ENCODE measurements at places on chromosomes 5 and 9.

GRCh38 chr5:8840237-8840636 is 705.6 kb downstream of the SEMA5A start:
- no peak for DNase-seq

- no peak for DNase-seq
These were observed 7.1 kb downstream of the UBAP1 start for GRCh38 chr9:34185778-34186551.

- DNase-seq: no peak
These were observed 624.1 kb downstream of the ISL1 start for GRCh38 chr5:52007230-52007858.

- DNase-seq: no peak
These were observed 135.4 kb upstream of the PRSS3 start for GRCh38 chr9:33659921-33660320.

- no peak for DNase-seq
These were observed 8.4 kb downstream of the PCYOX1L start for GRCh38 chr5:149366169-149366729.

DNA sequence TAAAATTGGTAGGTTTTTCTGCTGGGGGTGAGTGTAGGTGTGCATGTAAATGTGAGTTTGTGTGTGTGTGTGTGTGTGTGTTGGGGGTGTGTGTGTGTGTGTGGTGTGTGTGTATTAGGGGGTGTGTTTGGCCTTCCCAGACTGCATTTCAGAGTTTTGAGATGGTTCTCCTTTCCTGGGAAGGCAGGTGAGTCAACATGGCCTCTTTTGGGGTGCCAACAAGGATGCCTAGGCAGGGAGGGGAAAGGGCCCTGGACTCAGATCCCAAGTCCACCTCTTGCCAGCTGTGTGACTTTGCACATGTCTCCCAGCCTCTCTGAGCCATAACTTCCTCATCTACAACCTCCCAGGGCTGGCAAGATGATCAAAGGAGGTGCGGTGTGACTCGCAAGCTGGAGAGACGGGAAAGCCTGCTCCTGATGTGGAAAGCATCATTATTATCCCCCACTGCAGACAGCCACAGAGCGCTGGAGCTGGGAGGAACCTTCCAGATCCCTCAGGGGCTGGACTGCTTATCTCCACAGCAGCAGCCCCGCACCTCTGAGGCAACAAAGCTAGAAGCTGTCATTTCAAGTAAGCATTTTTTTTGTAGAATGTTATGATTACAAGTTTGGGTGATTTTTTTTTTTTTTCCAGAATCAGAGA is 63.5 kb upstream of the TBC1D2 start:
- no peak for DNase-seq

GRCh38 chr5:8081179-8081578 is 212.2 kb downstream of the MTRR start:
- no peak for DNase-seq

DNA sequence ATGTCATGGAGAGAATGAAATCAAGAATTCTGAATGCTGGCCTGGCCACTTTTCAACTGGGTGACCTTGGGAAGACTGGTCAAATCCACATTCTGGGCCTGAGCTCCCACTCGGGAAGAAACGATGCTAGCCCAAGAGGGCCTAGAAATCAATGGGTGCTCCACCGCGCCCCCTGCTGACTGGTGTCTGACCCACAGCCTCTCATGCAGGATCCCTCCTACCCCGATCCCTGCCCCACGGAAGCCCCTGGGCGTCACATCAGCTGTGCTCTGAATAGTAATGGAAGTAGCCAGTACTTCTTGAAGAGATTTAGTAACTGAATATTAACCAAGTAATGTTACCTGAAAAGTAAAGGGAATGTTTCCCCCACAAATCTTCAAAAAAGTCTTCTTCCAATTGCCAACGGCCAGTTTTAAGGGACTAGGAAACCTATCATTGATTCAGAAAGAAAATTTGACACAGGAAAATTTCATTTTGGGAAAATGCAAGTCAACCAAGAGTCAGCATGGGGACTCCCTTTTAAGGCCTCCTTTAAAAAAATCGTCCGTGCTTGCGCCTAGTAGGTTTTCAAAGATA is 43.9 kb downstream of the CRB2 start:
- DNase-seq: no peak

DNA sequence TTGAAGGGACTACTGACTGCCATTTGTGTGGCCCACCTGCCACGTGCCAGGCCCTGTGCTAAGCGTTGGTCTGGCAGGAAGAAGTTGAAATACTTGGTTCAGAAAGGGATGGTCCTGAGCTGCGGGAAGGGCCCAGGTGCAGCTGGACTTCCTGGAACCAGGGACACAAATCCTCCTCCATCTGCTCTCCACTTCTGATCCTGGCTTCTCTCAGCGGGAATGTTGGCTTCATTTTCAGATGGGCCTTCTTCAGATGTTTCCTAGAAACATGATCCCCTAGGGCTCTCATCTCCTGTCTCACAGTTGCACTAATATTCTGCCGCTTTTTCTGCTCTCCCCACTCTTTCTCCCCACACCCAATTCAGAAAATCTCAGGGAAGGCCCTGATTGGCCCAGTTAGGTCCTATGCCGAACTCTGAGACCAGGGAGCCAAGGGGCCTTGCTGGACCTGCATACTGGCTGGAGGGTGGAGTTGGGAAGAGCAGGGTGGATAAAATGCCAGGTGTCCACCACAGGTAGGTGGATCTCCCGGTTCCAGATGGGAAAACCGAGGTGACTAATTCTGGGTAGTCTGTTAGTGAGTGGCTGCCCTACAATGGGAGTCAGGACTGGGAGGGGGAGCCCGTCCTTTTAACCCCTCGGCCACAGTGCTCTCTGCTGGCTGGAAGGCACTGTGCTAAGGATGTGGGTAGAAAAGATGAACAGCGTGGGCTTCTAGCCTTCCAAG is 19.4 kb downstream of the PSAT1 start:
- no peak for DNase-seq

GRCh38 chr9:982394-983230 is 6.2 kb downstream of the DMRT3 start:
- DNase-seq: no peak

- no peak for DNase-seq
These were observed 14.2 kb downstream of the SLIT3 start for GRCh38 chr5:169286572-169287300.

DNA sequence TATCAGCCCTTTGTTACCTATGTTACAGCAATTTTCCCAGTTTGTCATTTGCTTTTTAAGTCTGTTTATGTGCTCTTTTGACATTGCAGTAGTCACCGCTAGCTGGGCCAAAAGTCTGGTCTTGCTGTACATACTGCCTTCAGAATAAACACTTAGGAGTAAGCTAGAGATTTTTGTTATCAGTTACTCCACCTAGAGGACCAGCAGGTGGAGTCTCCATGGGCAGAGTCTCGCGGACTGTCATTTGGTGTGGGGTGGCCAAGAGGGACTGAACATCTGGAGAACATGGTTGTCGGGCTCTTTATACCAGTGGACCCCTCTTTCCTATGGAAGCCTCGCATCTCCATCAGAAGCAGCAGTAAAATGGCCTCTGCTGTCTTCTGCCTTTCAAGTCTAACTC is 10.8 kb upstream of the MGAT1 start:
- DNase-seq: no peak

GRCh38 chr5:40441733-40442132 is 238.0 kb upstream of the PTGER4 start:
- peak; percentile 27 for DNase-seq

GRCh38 chr5:71872311-71872864 is 153.3 kb downstream of the CARTPT start:
- DNase-seq: no peak

DNA sequence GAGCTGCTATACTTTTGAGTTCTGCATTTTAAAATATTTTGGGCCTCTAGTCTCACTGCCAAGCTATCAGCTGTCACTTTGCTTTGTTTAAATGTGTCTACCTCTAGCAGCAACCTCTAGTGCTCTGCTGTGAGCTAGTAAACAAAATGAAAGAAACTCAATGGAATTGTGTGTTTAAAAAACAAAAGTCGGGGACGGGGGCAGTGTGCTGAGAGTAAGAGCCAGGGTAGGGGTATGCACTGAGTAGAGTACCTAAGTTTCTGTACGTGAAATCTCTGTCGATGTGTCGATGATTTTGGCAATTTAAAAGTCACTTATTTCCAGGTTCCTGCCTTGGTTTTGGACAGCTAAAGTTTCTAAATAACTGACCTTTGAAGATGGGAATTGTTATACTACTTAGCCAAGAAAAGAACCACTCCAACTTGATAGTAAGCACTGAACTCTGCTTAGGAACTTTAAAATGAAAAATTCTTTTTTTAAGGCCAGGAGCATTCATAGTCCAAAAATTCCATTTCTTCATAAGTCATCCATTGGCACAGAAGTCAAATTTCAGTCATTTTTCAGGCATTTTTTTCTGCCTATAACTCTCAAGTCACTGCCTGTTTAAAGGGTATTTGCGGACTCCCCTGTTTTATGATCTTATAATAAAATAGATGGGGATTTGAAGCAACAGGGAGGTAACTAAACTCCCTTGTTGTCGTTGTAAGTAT is 111.5 kb downstream of the SAXO1 start:
- no peak for DNase-seq

GRCh38 chr9:100595391-100596199 is 17.7 kb downstream of the CAVIN4 start:
- no peak for DNase-seq

- no peak for DNase-seq
These were observed 45.6 kb downstream of the SLC6A7 start for GRCh38 chr5:150235500-150235854.

- DNase-seq: no peak
These were observed 1.8 kb downstream of the MVB12B start for GRCh38 chr9:126328407-126328806.

DNA sequence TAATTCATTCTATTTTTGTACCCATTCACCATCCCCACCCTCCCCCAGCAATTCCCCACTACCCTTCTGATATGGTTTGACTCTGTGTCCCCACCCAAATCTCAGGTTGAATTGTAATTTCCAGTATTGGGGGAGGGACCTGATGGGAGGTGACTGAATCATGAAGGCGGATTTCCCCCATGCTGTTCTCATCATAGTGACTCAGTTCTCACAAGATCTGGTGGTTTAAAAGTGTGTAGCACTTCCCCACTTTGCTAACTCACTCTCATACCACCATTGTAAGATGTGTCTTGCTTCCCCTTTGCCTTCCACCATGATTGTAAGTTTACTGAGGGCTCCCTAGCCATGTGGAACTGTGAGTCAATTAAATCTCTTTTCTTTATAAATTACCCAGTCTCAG is 25.9 kb upstream of the TESK1 start:
- no peak for DNase-seq

DNA sequence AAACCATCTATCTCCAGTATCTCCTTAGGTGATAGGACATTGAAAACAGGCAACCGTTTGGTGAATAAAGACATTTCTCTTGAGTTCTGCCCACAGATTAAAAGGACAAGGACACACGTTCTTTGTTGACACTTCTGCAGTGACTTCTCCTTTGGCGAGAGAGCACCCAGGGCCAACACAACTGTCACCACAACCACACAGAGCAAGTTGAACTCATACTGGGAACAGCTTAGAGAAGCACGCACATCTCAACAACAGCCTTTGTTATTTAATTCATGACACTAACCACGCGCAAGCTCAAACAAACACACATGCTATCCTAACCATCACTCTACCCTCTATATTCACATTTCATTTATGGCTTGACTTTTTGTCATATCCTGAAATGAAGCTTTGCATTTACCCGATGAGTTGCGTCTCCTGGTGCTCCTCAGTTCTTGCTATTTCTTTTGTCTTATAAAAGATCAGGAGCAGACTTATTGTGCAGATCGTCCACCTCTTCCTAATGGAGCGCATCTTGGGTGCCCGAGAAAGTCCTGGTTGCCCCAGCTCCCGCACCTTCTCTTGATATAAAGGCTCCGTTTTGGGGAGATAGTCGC is 543 bp downstream of the ST8SIA4 start:
- no peak for DNase-seq

GRCh38 chr9:108963459-108964143 is 29.4 kb downstream of the ABITRAM start:
- no peak for DNase-seq

- no peak for DNase-seq
These were observed 213.6 kb downstream of the PAX5 start for GRCh38 chr9:36820392-36820861.

- DNase-seq: no peak
These were observed 421.4 kb upstream of the WWC1 start for GRCh38 chr5:167870055-167870454.

GRCh38 chr9:126482361-126483044 is 131.2 kb upstream of the LMX1B start:
- DNase-seq: no peak

DNA sequence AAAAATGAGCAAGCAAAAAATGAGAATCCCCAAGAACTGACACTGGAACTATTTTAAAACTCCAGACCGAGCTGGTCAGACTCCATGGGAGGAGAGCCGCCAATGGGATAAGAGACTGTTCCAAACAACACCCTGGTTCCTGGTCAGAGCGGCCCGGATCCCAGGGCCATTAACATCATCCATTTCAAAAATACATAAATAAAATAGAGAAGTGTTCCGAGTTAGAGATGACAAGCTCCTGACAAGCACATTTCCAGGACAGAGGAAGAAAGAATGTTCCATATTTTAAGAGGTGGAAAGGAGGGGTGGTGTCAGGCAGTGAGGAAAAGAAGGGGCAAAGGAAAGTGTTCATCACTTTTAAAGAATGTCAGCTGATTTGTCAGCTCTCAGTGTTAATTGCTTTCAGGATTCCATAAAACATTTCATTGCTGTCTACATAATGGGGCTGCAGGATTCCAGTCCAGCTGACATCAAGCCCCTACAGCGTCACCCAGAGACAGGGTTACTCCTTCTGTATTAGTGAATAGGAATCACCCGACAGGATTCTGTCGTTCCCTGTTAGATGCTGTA is 202.5 kb upstream of the TRIM32 start:
- no peak for DNase-seq

GRCh38 chr5:127695346-127695745 is 7.8 kb upstream of the CCDC192 start:
- DNase-seq: no peak

GRCh38 chr9:38083858-38084555 is 15.0 kb upstream of the SHB start:
- DNase-seq: no peak

- no peak for DNase-seq
These were observed 192.9 kb downstream of the PIK3R1 start for GRCh38 chr5:68408345-68408871.

DNA sequence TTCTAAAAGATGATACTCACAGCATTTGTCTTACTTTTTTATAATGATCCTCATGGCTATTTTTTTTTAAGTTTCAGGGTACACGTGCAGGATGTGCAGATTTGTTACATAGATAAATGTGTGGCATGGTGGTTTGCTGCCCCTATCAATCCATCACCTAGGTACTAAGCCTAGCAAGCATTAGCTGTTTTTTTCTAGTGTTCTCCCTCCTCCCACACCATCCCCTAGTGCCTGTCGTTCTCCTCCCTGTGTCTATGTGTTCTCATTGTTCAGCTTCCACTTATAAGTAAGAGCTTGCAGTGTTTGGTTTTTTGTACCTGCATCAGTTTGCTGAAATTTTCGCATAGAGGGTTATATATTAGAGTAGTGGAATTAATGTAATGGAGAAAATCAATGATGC is 189.1 kb upstream of the CDH12 start:
- no peak for DNase-seq

GRCh38 chr5:72831685-72832084 is 15.2 kb downstream of the TNPO1 start:
- DNase-seq: no peak

GRCh38 chr9:114930056-114930812 is at the start of gene TNFSF8:
Gene TNFSF8, minus strand, starts transcription at chr9:114930591. Its CDS starts 288 bp downstream, at chr9:114930303.
- DNase-seq: peak; percentile 60
